Transverse colon (tissue), 4 donors: ENCODE measurements at places on chromosomes 11 and 22. TPM values are rescaled to one million over a fixed set of nuclear protein-coding genes. Genes with fewer than 3 reads are reported as not detected.

DNA sequence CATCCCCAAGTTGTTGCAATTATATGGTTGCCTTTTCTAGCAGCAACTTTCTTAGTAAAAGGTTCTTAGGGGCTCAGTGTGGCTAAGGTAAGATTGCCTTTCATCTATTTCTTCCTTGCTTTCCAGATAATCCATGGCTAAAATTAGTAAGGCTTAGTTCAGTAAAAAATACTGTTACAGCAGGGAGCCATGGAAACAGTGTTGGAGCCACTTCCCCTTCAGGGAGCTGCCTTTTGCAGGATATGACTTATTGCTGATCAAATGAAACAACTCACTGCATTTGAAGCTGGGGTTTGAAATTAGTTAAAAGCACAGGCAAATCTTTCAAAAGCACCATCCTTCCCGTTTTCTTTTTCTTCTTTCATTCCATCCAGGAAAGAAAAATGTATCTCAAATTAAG is 184.3 kb downstream of the C11orf87 start:
- no peak for DNase-seq

DNA sequence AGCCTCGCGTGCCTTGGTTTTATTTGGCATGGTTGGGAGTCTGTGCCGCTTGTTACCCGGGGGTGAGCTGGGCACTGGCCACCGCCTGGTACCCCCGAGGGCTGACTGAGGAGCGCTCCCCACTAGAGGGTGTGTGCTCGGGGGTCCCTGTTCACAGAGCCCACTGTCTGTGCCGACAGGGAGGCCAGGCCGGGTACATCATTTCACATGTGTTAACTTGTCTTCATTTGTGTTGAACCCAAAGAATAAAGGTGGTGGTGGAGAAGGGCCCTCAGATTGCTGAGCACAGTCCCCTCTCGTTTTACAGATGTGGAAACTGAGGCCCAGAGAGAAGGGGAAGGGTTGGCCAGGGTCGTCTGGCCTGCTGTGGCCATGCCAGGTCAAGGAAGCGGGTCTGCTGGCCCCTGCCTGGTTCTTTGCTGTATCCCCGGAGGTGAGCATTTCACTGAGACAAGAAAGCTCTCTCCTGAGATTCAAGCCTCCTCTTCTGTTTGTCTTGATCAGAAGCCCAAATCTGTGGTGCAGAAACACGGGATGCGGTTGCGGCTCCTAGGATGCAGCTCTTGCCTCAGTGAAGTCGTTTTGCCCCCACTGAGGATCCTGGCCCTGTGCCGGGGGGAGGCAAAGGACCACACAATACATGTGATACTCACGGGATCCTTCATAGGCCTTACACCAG is 60.8 kb downstream of the FBLN1 start:
- DNase-seq = no peak

GRCh38 chr11:35288817-35289541 is 130.4 kb downstream of the SLC1A2 start:
- no peak for DNase-seq

Gene LRRC32
- 5.1 TPM for total RNA-seq

Gene TBX1
- not detected for total RNA-seq

Gene C22orf31
- total RNA-seq = not detected

DNA sequence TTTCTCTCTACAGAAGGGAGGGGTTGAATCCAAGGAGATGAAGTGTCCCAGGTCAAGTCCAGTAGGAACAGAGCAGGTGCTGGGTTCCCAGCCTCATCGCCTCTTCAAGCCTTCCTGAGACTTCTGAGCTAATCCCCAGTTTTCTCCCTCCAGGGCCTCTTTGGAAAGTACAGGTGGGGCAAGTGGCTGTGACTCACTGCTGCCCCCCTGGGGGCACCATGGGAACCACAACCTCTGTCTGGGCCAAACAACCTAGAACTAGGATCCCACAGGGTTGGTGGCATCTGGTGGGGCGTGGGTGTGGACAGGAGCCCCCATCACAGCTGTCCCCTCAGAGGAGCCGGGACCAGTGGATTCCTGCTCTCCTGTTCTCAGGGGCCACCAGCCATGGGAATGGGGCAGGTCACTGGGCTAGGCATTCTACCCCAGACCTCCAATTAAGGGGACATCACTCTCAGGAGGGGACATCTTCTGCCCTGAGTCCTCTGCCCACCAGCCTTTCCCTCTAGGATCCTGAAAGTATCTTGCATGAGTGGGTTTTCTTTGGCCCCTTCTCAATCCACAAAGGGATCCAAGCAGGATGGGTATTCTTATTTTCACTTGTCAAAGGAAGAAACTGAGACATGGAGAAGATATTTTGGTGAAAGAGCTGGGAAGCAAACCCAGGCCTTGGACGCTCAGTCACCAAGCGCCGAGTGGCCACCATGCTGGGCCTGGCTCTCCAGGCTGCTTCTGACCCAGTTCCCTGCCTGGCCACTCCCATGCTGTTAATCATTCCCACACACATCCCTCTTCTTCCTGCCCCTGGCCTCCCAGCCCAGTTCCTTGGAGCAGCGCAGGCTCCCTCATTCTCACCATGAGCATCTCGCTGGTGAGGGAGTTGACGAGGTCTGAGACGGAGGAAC is 23.8 kb downstream of the LRRC10B start:
- peak; percentile 61 for DNase-seq

DNA sequence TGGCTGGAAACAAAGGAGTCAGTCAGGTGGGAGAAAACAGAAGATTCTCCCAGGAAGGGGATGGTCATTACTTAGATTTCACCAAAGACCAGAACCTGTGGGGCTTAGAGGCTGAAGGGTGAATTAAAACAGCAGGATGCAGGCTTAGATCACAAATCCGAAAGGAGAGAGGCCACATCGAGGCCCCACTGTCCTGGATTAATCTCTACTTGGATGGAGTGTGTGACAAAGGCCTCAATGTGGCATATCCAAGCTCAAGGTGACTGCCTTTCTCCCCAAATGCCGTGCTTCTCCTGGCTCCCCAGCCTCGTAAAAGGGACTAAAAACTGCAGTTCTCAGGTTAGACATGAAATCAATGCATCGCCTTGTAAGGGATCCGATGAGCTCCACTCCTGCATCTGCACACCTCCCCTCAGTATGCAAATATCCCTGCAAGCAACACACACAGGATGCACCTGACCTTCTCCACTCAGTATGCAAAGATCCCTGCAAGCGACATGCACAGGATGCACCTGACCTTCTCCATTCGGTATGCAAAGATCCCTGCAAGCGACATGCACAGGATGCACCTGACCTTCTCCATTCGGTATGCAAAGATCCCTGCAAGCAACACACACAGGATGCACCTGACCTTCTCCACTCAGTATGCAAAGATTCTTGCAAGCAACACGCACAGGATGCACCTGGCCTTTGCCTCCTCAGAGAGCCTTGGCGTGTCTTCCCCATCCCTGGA is 447.4 kb downstream of the BRD1 start:
- DNase-seq = no peak

Gene LRRC51
- 77.4 TPM for total RNA-seq

DNA sequence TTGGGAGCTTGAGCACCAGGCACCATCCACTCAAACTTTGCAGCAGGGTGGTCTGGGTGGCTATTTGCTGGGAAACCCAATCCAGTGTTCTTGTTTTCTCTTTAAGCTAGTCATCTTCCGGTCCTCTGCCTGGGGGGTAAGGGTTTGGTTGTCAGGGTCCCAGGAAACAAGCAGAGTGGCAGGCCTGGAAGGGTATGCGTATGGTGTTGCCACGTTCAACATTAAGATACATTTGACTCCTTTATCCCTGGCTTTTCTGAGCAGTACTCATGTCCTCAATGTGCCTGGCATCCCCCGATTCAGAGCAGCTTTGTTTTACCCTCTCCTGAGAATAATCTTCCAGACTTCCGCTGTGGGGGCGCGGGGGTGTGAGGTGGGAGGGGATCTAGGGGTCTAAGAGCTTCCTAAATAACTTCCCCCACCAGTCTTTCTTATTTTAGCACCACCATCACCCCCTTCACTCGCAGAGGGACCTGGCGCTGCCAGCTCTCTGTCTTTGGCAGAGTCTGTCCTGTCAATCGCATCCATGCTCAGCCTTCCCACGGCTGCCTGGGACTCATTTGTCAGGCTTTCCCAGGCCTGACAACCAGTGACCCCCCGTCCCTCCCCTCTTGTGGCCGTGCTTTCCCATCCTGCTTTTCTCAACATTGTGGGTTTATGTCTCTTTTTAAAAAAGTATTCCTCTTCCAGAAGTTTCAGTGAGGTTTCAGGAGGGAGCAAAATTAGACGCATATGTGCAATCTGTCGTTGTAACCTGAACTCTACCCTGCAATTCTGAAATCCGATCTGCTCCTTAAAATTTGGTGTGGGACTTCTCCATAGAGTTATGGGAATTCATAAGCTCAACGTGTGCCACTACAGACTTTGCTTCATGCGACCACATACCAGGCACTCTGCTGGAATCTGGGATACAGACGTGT is 27.0 kb upstream of the RBFOX2 start:
- DNase-seq = no peak

DNA sequence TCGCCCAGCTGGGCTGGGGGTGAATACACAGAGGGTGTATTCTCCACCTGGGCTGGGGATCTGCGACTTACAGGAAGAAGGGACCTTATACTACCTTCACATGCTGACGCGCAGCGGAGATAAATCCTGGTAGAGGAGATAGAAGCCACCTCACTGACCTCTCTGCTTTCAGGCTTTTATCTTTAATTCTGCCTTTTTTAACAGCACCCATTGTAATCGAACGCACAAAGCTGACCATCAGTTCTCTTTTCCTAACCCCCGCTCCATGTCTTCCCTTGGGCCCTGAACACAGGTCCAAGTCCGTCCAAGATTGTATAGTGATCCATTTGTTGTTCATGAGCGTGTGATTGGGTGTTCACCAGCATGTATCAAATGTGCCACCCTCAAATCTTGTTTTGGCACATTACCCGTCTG is 664 bp upstream of the LAMTOR1 start:
- no peak for DNase-seq

Gene PSMD13
- total RNA-seq = 80.4 TPM

GRCh38 chr11:78131956-78132355 is 7.5 kb downstream of the ALG8 start:
- DNase-seq = no peak

DNA sequence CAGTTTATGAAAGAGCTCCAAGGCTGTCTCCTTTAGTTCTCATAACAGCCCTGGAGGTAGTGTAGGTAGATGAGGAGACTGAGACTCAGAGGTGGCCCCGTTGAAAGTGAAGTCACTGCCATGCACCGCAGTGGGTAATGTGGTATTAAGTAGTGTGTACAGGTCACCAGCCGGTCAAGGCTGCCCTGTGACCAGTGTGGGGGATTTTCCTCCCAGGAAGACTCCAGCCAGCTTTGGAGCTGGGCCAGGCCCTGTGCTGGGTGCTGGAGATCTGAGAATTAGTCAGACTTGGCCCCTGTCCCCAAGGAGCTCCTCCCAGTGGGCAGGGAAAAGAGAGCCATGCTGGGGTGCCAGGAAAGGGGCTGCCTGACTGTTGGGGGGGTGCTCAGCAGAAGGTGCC is 5.3 kb downstream of the OMP start:
- peak; percentile 69 for DNase-seq

- peak; percentile 4 for DNase-seq
Measured at GRCh38 chr22:45876136-45877035, 100.6 kb downstream of the WNT7B start.

DNA sequence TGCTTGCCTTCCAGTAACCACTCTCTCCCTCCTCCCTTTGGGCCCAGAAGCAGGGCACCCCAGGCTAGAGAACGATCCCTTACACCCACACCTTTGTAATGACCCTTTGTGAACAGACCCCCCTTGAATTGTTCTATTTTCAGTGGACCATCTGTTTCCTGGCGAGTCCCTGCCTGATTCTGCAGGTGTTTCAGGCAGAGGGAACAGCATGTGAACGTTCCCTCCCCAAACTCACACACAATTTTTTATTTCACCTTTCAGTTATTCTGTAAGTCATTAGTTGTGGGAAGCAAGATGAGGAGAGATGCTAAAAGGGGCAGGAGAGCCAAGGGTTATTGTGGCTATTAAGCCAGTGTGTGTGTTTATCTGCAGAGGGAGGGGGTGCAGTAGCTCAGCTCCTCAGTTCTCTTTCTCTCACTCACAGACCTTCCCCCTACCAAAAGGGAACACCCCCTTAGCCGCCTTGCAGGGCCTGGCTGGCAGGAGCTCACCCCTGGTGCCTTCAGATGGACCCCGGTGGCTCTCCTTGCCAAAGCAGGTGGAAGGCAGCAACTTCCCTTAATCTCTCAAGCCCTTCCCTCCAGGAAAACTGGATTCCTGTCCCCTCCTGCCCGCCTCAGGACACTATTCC is 64.8 kb upstream of the SPON1 start:
- DNase-seq = no peak

GRCh38 chr11:65849366-65849765 is 8.6 kb downstream of the CFL1 start:
- DNase-seq = peak; percentile 27

Gene NFAM1
- not detected for total RNA-seq

Gene APOBEC3F
- total RNA-seq = not detected

GRCh38 chr22:20580611-20581502 is 73.4 kb downstream of the MED15 start:
- no peak for DNase-seq

DNA sequence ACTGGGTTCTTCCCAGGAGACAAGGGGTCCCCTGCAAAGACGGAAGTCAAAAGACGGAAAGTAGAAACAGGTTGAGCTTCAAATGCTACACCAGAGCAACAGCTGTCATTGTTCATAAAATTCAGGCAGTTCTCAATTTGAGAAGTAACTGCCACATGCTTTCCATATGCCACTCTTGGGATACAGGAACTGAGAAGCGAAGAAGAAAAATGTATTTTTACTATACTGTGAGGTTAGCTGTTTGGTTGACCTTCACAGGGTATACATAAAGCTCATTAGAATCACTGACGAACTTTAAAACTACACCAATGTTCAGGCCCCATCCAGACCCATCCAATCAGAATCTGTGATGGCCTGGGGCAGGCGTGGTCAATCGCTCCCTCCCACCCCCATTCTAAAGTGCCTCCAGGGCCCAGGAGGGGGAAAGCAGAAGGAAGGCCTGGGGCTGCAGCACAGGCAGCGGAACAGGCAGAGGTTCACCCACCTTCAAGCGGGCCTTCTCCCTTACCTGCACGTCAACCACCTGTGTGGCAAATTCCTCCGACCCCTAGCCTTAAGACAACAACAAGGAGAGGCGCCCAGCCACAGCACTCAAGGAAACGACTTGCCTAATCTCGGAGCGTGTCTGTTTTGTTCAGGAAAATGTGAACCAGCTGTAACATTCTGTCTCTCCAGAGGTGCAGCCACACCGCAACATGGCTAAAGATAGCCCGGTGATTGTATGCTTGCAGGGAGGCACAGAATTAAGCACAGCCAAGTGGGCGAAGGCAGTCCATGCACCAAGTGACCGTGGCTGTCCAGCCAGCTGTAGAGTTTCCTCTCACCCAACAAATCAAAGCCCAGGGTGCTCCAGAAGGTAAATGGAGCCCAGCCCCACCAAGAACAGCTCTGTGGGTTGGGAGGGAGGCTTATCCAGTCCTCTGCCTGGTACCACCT is 82.6 kb downstream of the MICAL3 start:
- DNase-seq = no peak
